HEK293T (cell line): ENCODE measurements at places on chromosomes 16 and 17.

DNA sequence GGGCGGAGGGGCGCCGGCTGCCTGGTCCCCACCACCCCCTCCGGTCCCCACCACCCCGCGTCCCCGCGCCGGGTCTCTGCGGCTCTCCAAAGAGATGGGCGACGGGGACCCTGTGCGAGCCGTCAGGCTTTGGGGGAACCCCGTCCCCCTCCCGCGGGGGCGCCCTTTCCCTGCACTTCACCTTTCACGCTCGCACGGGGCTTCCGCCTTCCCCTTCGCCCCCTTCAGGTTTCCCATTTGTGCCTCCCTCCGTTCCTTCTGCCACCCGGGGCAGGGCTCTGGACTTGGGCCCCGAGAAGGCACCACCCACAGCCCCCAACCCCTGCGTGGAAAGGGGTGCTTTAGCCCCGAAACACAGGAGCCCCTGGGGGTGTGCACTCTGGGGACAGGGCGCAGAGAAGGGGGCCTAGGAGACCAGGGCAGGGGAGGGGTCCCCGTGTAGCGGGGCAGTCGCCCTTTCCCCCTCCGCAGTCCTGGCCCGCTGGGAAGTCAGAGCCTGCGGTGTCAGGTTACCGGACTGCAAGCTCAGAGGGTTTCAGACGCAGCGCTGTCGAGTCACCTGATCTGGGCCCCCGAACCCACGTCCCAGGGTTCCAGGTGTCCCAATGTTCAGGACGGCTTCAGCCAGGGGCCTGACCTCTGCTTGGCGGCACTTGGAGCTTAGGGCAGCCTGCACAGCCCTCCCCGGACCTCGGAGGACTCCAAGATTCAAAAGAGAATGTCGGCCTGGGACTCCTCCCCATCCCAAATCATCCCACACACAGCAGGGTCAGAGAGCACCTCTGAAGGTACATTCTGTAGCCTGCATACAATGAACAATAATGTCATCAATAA lies 6.7 kb upstream of the CCDC92B start:
- peak; percentile 54 for DNase-seq

DNA sequence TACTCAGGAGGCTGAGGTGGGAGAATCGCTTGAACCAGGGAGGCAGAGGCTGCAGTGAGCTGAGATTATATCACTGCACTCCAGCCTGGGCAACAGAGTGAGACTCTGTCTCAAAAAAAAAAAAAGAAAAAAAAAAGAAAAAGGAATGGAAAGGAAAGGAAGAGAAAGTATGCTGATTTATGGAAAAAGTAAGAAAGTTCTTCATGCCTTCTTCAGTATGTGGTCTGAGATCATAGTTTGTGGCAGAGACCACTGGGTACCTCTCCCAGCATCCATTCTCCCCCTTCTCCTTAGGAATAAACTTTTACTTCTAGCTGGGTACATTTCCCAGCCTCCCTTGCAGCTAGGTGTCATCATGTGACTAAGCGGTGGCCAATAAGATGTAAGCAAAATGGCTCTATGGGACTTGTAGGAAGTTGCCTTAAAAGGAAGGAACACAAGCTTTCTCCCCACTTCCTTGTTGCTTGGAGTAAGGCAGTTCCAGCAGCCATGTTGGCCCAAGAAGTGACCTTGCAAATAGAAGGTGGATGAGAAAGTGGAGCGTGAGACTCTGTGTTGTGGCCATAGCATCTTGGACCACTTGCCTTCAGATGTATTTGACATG lies 26.1 kb upstream of the XPO6 start:
- no peak for DNase-seq

- no peak for DNase-seq
Observed at GRCh38 chr17:48612854-48613691, 2.0 kb downstream of the HOXB8 start.

DNA sequence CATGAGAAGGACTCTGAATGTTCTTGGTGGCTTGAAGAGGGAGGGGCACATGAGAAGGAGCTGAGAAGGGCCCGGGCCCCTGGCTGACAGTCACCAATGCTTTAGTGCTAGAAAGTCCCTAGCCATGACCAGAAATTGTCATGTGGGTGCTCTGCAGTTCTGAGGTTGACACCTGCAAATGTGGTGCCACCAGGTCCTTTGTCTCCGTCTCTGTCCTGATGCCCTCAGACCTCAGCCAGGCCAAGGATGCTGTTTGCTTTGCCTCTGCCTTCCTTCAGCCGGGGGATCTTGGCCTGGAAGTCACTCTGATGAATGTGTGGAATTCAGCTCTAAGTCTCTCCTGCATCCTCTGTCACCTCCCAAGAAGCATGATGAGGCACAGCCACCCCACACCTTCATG lies 63.6 kb downstream of the TNFRSF13B start:
- no peak for DNase-seq

DNA sequence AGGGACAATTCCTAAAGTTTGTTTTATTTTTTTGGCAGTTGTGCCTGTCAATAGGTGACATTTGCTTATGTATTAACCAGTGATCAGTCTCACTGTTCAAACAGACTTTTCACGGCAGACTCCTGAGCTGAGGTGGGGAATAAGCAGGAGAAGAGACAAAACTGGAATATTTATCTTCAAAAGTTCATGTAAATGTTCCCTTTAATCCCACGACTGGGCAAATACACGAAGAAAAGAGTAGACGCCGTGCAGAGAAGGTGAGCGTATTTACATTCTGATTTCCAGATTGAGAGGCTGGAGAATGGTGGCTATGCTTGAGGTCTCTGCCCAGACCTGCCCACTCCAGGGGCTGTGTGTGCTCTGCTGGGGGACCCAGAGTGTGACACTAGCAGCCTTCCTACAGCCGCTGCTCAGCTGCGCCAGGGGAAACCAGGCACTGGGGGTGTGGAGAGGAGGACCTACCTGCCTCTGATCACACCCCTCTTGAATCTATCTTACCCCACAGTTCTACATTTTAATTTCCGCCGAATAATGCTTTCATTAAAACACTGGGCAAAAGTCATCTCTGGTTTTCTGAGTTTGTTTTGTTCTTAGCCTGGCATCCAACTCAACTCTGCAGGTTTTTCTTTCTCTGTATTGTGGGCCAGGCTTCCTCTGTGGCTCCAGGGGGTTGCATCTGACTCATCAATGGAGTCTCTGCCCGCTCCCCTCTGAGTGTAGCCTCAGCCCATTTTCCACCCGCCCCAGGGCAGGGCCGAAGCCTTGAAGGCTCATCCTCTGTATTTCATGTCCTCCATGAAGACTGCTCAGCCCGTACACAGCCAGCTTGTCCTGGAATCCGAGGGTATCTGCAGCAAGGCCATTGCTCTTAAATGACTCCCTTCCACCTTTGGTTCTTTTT lies 237.1 kb downstream of the NTN1 start:
- no peak for DNase-seq
